ENCODE measurements at places on chromosomes 1 and 21.

GRCh38 chr1:61638911-61639605 lies 85.9 kb downstream of the TM2D1 start:
- no peak overlapping the region for H3K4me3 ChIP-seq
- H3K36me3 ChIP-seq: no peaks in the 10 kb centered on the region
- H3K27ac ChIP-seq: peak overlapping the region; percentile 76
- DNase-seq: no peak
- no peaks in the 10 kb centered on the region for H3K27me3 ChIP-seq

DNA sequence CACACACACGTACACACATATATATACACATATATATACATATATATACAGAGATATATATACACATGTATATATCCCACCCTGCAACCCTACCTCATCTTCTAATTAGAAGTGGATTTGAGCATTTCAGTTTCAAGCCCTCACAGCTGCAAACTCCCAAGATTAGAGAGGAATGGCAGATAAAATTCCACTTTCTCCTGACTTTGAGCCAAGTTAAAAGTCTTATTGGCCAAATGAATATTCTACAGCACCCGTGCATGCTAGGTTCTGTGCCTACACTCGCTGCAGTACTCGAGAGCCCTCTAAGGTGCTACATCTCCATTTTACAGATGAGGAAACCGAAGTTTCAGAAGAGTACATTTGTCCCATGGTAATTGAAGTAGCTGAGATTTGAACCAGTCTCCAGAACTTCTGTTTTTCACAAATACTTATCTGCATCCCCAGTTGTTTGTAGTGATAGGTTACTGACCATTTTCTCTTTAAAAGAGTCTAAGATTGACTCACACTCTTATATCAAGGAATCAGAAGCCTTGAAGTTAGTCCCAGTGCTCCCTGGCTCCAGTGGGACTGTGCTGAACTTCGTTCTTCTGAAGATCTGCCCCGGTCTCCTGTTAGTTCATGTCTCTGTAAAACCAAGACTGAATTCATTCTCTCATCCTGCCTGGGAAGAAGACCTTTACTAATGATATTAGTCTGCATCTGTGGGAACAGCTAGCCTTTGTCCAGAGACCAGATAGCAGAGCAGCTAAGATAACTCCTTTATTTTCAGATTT lies 292.1 kb downstream of the TM2D1 start:
- H3K36me3 ChIP-seq: peaks cover 30% of the 10 kb centered on the region
- no peak for DNase-seq
- no peak overlapping the region for H3K4me3 ChIP-seq
- no peaks in the 10 kb centered on the region for H3K27me3 ChIP-seq

GRCh38 chr1:193222056-193222615 lies 35.7 kb upstream of the B3GALT2 start:
- DNase-seq: no peak
- no peak overlapping the region for H3K4me3 ChIP-seq
- no peaks in the 10 kb centered on the region for H3K4me1 ChIP-seq
- no peaks in the 10 kb centered on the region for H3K27me3 ChIP-seq
- H3K36me3 ChIP-seq: peaks cover 30% of the 10 kb centered on the region

GRCh38 chr1:109253803-109254620 lies 4.7 kb downstream of the CELSR2 start:
- no peaks in the 10 kb centered on the region for H3K27me3 ChIP-seq
- no peak for DNase-seq
- H3K36me3 ChIP-seq: peaks cover 29% of the 10 kb centered on the region
- peak overlapping the region; percentile 56 for H3K4me3 ChIP-seq

DNA sequence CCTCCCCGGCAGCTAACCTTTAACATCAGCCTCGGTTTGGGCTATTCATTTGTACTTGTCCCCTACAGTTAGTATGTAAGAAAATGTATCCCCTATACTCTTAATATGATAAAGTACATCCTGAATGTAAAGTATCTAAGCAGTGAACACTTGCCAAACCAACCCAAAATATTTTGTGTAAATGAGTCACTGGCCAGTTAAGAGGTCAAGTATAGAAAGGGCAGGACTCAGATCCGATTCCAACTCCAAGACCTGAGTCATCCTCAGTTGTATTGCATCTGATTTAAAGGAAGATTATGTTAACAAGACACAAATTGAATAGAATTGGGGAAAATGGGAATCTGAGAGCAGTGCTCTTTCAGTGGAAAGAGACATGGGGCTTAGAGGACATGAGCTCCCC lies 84.4 kb downstream of the CD58 start:
- H3K27me3 ChIP-seq: no peaks in the 10 kb centered on the region
- H3K4me3 ChIP-seq: no peak overlapping the region
- no peaks in the 10 kb centered on the region for H3K36me3 ChIP-seq
- DNase-seq: no peak

DNA sequence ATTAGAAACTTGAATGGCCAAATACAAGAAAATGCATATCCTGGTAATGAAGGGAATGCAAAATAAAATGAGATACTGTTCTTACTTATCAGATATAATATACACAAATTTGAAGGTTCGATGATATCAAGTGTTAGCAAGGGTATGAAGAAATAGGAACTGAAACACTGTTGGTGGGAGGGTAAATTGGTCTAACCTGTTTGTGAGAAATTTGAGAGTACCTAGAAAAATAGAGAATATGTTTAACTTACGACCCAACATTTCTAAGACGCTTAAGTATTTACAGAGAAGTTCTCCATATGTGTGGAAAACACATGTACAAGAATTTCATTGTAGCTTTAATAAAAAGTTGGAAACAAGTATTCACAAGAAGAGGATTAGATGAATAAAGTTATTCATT lies 25.9 kb downstream of the ATG4C start:
- H3K4me1 ChIP-seq: no peaks in the 10 kb centered on the region
- no peak overlapping the region for H3K4me3 ChIP-seq
- no peak overlapping the region for H3K27ac ChIP-seq
- DNase-seq: no peak

GRCh38 chr1:29779146-29779545 lies 542.8 kb downstream of the PTPRU start:
- H3K27me3 ChIP-seq: peaks cover 49% of the 10 kb centered on the region
- no peak for DNase-seq
- no peak overlapping the region for H3K4me3 ChIP-seq
- no peaks in the 10 kb centered on the region for H3K36me3 ChIP-seq
- no peak overlapping the region for H3K27ac ChIP-seq
